ENCODE measurements at places on chromosomes 5 and 9. TPM values are rescaled to one million over a fixed set of nuclear protein-coding genes. Genes with fewer than 3 reads are reported as not detected.

- H3K4me3 ChIP-seq, result no peak overlapping the region
- H3K27me3 ChIP-seq, result no peaks in the 10 kb centered on the region
- H3K36me3 ChIP-seq, result no peaks in the 10 kb centered on the region
- H3K4me1 ChIP-seq, result no peaks in the 10 kb centered on the region
- no peak overlapping the region for H3K27ac ChIP-seq
Measured at GRCh38 chr9:107688728-107689127, 199.2 kb upstream of the KLF4 start.

GRCh38 chr9:89888233-89888632, 283.4 kb downstream of the GADD45G start:
- H3K36me3 ChIP-seq, result no peaks in the 10 kb centered on the region
- H3K27ac ChIP-seq, result no peak overlapping the region
- H3K27me3 ChIP-seq, result no peaks in the 10 kb centered on the region
- peak; percentile 31 for DNase-seq
- H3K4me3 ChIP-seq, result no peak overlapping the region
- H3K4me1 ChIP-seq, result peaks cover 19% of the 10 kb centered on the region

DNA sequence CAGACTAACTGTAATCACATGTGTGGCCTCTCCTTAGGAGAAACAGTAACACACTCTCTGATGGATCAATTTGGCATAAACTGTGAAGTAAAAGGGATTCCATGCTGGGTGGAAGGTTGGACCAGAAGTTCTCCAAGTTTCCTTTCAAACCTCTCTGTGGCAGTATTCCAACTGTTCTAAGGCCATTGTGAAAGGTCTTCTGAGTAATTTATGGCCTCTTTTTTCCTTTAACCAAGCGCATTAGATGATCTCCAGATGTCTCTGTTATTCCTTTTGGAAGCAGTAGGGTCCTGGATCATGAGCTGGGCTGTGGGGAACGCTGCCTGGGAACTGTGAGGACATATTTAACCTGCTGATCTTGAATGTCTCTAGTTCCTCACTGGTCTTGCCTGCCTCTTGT, 80.6 kb upstream of the IL6ST start:
- peak overlapping the region; percentile 74 for H3K27ac ChIP-seq
- H3K4me1 ChIP-seq, result peaks cover 36% of the 10 kb centered on the region
- no peak overlapping the region for H3K4me3 ChIP-seq
- no peaks in the 10 kb centered on the region for H3K27me3 ChIP-seq
- peak; percentile 84 for DNase-seq
- no peaks in the 10 kb centered on the region for H3K36me3 ChIP-seq

Gene OR1J4
- total RNA-seq, result not detected

Gene CEL
- 10.7 TPM for total RNA-seq

Gene RBM22
- 42.1 TPM for total RNA-seq

DNA sequence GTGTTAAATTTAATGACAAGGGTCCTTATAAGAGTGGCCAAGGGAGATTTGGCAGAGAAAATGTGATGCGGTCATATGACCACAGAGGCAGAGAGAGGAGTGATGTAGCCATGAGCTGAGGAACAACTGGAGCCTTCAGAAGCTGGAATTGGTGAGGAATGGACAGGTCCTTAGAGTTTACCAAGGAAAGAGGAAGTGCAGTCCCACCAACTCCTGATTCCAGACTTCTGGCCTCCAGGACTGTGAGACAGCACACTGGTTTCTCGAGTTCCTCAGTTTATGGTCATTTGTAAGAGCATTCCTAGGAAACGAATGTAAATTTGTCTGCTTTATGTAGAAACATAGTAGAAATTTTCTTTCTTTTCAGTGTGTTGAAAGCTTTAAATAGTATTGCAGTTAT, 410.1 kb downstream of the CDH18 start:
- H3K27me3 ChIP-seq, result no peaks in the 10 kb centered on the region
- no peaks in the 10 kb centered on the region for H3K4me1 ChIP-seq
- no peaks in the 10 kb centered on the region for H3K36me3 ChIP-seq
- no peak for DNase-seq

Gene PTPN3
- total RNA-seq, result 31.6 TPM

DNA sequence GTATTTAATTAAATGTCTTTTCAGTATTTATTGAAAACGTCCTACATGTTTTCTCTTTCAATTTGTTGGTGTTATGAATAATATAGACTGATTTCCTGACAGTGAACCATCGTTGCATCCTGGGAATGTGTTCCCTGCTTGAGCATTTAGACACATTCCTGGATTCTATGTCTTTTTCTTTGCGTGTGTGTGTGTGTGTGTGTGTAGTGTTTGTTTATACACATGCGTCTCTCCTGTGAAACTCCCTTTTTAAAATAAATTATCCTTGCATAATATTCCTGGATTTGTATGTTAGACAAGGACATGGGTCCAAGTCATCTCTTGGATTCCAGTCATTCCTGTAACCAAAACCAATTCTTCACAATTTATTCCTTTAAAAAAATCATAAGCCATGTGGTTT, 153.4 kb downstream of the HSPA4 start:
- H3K4me3 ChIP-seq, result no peak overlapping the region
- H3K27ac ChIP-seq, result no peak overlapping the region

Gene FOXD4
- total RNA-seq, result not detected

DNA sequence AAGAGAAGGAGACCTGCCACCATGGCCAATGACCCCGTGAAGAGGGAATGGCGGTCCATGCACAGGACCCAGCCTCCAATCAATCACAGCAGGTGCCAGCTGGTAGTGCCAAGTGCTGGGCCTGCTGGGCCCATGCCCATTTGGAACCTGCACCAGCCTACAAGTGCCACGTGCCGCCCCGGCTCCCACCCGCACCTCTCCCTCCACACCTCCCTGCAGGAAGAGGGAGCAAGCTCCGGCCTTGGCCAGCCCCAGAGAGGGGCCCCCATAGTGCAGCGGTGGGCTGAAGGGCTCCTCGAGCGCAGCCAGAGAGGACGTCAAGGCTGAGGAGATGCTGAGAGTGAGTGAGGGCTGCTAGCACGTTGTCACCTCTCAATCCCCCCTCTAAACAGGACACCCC, 37.8 kb upstream of the NPR3 start:
- no peak for DNase-seq
- H3K27ac ChIP-seq, result no peak overlapping the region
- H3K36me3 ChIP-seq, result no peaks in the 10 kb centered on the region
- no peak overlapping the region for H3K4me3 ChIP-seq

- peaks cover 17% of the 10 kb centered on the region for H3K36me3 ChIP-seq
- no peaks in the 10 kb centered on the region for H3K27me3 ChIP-seq
- H3K4me3 ChIP-seq, result no peak overlapping the region
- no peak overlapping the region for H3K27ac ChIP-seq
- DNase-seq, result no peak
- H3K4me1 ChIP-seq, result peaks cover 28% of the 10 kb centered on the region
Measured at GRCh38 chr5:1498623-1499416, 24.9 kb downstream of the LPCAT1 start.

DNA sequence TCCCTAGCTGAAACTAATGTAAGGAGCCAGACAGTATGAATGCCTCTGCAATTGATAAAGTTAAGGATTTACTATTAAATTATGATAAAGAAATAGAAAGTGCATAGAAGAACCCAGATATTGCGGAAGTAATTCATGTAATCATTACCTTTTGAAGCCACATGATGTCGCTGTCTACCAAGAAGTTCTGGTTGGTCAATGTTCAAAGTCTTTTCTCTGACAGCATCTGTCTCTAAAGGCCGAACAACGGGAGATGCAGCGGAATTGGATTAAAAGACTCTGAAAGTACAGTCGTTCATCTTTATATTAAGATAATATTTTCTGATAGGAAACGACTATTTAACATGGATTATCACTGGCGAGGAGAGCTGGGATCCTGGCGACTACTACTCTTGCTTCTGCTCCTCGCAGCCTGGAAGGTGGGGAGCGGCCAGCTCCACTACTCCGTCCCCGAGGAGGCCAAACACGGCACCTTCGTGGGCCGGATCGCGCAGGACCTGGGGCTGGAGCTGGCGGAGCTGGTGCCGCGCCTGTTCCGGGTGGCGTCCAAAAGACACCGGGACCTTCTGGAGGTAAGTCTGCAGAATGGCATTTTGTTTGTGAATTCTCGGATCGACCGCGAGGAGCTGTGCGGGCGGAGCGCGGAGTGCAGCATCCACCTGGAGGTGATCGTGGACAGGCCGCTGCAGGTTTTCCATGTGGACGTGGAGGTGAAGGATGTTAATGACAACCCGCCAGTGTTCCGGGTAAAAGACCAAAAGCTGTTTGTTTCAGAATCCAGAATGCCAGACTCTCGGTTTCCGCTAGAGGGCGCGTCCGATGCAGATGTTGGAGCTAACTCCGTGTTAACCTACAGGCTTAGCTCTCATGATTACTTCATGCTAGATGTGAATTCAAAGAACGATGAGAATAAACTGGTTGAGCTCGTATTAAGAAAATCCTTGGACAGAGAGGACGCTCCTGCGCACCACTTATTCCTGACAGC, at the start of gene PCDHA8:
TSS of gene PCDHA8 (plus strand) at position 210 of the 985 bp plus-strand sequence. CDS start at position 345, 135 bp downstream.
- no peaks in the 10 kb centered on the region for H3K36me3 ChIP-seq
- H3K4me3 ChIP-seq, result no peak within 1 kb of the TSS
- no peaks in the 10 kb centered on the region for H3K27me3 ChIP-seq

- peaks cover 3% of the 10 kb centered on the region for H3K27me3 ChIP-seq
- peaks cover 40% of the 10 kb centered on the region for H3K4me1 ChIP-seq
- peak overlapping the region; percentile 97 for H3K27ac ChIP-seq
- DNase-seq, result no peak
- H3K4me3 ChIP-seq, result no peak overlapping the region
Measured at GRCh38 chr5:16937503-16938161, 1.5 kb upstream of the MYO10 start.

Gene GFI1B
- not detected for total RNA-seq

Gene FBXL7
- 2.9 TPM for total RNA-seq

DNA sequence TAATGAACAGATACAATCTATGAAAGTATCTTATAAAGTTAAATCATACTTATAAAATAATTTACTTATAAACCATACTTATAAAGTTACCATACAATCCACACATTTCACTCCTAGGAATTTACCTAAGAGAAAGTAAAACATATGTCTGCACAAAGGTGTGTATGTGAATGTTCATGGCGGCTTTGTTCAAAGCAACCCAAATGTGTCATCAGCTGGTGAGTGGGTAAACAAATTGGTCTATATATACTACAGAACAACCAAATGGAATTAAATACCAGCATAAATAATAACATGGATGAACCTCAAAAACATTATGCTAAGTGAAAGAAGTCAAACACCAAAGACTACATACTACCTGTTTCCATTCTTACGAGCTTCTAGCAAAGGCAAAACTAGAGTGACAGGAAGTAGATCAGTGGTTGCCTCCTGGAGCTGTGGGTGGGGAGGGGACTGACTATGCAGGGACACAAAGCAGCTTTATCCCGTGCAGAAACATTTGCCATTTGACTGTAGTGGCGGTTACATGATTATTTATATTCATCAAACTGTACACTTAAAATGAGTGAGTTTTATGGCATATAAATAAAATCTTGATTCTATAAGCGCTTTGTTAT, 10.6 kb downstream of the TRAF1 start:
- no peak overlapping the region for H3K4me3 ChIP-seq
- H3K36me3 ChIP-seq, result peaks cover 4% of the 10 kb centered on the region
- DNase-seq, result no peak
- H3K27ac ChIP-seq, result peak overlapping the region; percentile 59
- H3K4me1 ChIP-seq, result peaks cover 46% of the 10 kb centered on the region

Gene C9orf152
- 12.8 TPM for total RNA-seq

Gene SOHLH1
- total RNA-seq, result not detected

GRCh38 chr9:133845440-133845839, 107.3 kb upstream of the SARDH start:
- H3K4me3 ChIP-seq, result no peak overlapping the region
- H3K4me1 ChIP-seq, result peaks cover 38% of the 10 kb centered on the region
- H3K27me3 ChIP-seq, result no peaks in the 10 kb centered on the region
- DNase-seq, result peak; percentile 82
- H3K36me3 ChIP-seq, result no peaks in the 10 kb centered on the region

GRCh38 chr9:29332789-29333188, 1759.5 kb upstream of the C9orf72 start:
- no peak overlapping the region for H3K4me3 ChIP-seq
- no peak for DNase-seq
- no peak overlapping the region for H3K27ac ChIP-seq
- H3K27me3 ChIP-seq, result no peaks in the 10 kb centered on the region
- H3K4me1 ChIP-seq, result no peaks in the 10 kb centered on the region

Gene C6
- 4.3 TPM for total RNA-seq

Gene SLC45A2
- total RNA-seq, result 2.1 TPM

DNA sequence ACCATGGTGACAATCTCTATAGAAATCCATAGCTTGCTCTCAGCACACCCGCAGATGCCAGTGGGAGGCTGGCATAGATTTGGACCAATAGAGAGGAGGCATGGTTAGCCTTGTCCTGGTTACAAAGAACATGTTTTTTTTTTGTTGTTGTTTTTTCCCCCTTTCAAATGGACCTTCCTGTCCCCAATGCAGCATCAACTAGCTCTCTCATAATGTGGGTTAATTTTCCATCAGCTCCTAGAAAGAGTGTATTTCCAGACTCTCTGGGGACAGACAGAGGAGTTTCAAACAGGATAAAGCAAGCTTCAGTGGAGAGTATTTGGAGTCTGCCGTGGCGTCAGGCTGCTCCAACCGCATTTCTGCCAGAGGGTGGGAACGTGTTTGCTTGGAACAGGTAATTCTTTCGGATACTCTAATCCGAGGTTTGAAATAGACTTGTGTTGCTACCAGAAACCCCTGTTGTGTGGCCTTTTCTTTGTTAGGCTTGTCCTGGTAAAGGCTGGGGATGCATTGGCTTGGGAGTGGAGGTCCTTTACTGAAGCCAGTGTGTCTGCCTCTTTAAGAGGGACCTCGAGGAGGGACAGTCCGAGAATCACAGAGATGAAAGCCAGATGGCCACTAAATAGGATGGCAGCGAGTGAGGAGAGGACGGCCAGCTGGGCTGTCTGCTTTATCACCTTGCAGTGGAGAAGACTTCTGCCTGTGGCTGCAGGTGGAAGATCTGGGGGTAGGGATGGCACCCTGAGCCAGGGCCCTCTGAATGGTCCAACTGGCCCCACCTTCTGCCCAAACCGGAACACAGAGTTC, 130.5 kb upstream of the CPEB4 start:
- H3K4me1 ChIP-seq, result no peaks in the 10 kb centered on the region
- no peaks in the 10 kb centered on the region for H3K27me3 ChIP-seq
- H3K36me3 ChIP-seq, result no peaks in the 10 kb centered on the region
- no peak for DNase-seq

Gene PCDHA7
- 0.52 TPM for total RNA-seq

Gene ZBED3
- total RNA-seq, result 0.83 TPM
